ENCODE measurements at places on chromosomes 1 and 21.
A peak's percentile ranks its signal among the peaks of the same experiment; 100 is the strongest.

GRCh38 chr21:33136847-33137502 lies 67.0 kb downstream of the OLIG1 start:
- DNase-seq, result no peak

DNA sequence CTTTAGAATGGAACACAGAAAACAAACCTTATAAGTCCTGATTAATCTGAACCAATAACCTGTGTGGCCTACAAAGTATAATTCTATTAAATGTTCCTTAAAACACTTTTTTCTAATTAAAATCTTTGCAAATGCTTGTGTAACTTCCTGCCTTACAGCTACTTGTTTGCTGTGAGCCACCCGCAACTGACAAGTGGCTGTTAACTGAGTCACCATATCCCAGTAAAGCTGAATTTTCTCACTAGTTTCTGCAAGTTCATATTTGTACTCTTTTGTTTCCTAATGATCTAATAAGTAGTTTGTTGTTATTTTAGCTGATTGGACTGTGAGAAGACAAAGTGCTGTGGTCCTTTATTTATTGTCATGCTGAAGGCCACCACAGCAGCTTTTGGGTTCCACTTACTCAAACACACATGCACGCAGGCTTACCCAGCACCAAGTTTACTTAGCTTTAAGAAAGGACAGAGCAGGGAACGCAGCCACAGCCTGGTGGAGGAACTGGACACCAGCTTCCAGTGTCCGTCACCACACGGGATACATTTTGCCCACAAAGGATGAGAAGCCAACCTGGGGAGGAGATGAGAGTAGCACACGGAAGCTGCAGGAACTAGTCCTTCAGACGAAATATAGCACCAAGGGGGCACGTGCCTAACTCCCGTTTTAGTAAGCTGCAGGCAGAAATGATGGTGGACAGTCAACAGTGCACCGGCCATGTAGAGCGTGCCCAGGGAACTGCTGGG lies 47.8 kb downstream of the LCA5L start:
- no peak for DNase-seq

DNA sequence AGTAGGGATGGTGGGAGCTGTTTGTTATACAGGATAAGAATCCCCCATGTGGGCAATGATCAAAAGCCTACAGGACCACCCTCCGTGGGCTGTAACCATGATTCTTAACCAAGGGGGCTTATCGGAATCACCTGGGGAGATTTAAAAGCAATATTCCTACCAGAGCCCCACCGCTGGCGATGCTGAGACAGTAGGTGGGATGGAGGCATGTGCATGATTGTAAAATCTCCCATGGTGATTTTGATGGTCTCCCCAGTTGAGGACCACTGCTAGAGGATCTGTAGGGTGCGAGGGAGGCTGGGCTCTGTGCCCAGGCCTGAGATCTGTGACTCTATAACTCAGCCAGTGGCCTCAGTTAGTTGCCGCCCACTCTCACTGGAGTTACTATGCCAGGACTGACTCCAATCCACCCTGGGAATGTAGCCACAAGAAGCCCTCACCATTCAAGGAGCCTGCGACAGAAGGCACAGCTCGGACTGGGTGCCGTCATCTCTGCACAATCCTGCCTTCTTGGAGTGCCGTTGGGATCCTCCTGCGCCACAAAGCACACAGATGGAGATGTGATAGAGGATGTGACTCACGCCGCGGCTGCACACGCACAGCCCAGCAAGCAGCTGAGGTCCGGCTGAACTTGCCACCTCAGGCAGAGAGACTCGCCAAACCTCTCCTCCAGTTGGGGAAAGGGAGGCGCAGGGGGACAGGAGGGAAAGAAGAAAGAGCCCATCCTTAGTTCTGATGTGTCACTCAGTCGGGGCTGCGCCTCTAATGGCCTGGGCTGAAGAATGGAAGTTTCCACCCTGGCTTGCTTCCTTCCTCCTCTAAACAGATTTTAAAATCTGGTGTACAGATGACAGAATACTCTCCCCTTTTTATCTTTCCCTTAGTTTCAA lies 26.5 kb downstream of the AKNAD1 start:
- no peak for DNase-seq

- no peak for DNase-seq
Measured at GRCh38 chr21:42474043-42474831, 21.8 kb downstream of the RSPH1 start.

GRCh38 chr1:186155594-186155993 lies 219.5 kb downstream of the TPR start:
- DNase-seq, result peak; percentile 68

GRCh38 chr1:212680680-212681389 lies 18.8 kb downstream of the BATF3 start:
- DNase-seq, result no peak

DNA sequence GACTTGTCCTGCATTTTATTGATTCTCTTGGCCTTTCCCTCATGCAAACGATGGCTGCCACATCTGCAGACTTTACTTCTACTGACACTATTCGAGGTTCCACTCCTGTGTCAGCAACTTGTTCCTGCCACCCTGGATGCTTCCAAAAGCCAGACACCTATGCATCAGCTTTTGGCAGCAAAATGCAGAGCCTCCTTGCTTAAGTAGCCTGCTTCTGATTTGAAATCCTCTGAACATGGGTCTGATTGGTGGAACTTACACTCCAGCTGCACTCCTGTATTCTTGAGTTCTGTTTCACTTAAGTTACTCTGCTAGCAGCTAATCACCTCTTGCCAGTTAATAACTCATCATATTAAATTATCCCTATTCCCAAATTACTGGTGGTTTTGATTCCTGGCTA lies 152.1 kb upstream of the FMN2 start:
- no peak for DNase-seq

GRCh38 chr1:33093004-33093403 lies 12.1 kb downstream of the AZIN2 start:
- no peak for DNase-seq

DNA sequence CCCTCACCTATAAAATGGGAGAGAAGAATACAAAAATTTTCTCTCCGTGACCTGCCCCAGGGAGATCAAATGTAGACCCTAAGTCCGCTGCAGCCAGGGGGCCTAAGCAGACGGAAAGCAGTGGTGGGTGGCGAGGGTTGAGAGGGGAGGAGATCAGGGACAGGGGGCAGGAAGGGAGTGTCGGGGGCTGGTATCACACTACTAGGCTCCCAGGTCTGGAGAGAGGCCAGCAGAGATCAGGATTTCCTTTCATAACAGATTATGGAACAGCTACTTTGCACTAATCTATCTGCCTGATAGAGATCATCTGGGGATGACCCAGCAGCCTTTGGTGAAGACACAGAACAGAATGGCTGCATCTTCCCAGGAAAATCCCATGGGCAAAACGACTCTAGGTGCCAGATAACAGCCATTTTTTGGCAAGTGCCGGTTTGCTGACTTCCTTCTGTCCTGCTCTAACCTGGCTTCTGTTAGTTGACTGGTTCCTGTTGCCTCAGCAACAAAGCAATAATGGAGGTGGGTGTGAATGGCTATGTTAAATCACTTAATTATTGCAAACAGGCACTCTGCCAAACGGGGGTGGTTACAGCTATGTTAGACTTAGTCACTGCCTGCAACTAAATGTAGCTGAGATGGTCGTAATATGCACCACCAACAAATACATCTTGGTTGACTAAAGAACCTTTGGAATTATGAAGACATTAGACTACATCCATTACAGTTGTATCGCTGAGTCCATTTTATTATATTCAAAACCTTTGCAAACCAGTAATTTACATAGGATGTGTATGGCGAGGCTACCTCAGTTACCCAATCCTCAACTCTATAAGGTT lies 30.0 kb upstream of the EPS8L3 start:
- DNase-seq, result no peak

DNA sequence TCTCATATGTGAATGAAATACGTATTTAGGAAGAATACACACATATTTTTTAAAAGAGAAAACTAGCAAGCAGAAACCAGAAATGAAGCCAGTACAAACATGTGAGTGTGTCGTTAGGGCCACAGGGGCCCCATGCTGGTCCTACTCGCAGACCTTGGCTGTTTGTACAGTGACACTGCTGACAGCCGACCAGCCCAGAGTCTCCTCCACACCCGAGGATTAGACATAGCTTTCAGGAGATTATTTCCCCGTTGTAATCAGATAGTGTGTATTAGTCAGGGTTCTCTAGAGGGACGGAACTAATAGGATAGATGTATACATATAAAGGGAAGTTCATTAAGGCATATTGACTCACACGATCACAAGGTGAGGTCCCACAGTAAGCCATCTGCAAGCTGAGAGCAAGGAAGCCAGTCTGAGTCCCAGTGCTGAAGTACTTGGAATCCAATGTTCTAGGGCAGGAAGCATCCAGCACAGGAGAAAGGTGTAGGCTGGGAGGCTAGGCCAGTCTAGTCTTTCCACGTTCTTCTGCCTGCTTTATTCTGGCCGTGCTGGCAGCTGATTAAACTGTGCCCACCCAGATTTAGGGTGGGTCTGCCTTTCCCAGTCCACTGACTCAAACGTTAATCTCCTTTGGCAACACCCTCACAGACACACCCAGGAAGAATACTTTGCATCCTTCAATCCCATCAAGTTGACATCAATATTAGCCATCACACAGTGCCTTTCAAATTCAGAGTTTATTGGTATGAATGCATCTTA lies 51.2 kb downstream of the DIP2A start:
- DNase-seq, result no peak

DNA sequence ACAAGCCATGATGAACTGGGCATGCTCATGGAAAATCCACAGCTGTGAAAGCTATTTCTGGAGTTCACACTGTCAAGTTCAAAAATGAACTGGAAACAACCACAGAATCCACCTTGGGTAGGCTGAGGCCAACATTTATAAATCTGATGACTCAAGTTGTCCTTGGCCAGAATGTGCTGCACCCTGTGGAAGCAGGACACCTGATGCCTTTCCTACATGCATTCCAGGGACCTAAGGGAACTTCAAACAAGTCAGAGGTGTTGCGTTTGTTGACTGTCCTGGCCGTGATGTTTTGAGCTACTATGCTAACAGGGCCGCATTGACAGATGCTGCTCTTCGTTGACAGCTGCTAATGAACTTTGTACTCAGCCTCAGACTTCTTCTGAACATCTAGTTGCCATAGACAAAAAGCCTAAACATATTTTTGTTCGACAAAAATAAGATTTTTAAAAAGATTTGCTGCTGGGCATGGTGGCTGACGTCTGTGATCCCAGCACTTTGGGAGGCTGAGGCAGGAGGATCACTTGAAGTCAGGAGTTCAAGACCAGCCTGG lies 127.9 kb upstream of the SLC45A1 start:
- DNase-seq, result no peak

- no peak for DNase-seq
Measured at GRCh38 chr1:20390589-20391331, 95.2 kb downstream of the CAMK2N1 start.

GRCh38 chr1:44695671-44696070 lies 21.2 kb downstream of the ARMH1 start:
- no peak for DNase-seq

DNA sequence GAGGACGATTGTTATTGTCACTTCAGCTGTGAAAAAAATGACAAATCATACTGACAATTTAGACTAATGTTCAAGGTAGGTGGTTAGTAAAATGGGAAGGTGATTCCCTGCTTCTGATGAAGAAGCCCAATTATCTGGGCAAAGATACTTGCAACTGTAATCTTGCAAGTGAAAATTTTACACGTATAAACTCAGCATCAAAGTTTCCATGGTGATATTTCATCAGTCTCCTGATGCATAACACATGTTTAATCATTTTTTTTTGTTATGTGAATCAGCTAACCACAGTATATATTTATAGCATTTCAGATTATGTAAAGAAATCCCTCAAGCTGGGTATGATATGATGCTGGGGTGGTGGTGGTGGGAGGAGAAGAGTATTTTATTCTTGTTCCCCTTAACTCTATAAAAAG lies 16.4 kb upstream of the KCNK1 start:
- DNase-seq, result no peak

DNA sequence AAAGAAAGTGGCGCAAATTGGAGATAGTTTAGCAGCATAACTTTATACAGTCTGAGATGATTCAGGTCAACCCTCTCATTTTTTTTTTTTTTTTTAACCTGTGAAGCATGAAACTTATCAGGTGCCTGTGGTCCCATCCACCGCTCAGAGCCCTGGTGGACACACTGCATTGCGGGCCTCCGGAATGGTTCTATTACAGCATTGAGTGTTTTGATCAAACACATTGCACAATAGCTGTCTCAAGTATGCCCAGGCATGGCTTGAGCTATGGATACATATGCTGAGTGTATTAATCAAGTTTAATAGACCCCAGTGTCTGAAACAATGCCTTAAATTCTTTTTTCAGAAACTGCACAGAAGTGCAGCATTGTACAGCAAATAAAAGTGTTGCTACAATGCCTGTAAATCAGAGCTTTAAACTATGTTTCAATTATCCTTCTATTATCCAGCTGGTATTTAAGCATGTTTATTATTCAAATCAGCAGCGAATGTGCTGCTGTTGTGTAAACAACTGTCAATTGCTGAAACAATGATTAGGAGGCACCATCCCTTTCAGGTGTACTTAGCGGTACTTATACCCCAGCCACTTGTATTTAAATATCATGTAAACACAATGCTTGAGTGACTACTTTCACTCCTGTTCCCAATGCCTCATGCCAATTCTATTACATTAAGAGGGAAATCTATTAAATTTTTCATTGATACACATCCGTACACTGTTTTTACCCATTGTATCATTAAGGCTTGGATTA lies 456.6 kb downstream of the RPS6KC1 start:
- DNase-seq, result no peak

- no peak for DNase-seq
Measured at GRCh38 chr1:178639326-178639725, 85.7 kb upstream of the RALGPS2 start.

DNA sequence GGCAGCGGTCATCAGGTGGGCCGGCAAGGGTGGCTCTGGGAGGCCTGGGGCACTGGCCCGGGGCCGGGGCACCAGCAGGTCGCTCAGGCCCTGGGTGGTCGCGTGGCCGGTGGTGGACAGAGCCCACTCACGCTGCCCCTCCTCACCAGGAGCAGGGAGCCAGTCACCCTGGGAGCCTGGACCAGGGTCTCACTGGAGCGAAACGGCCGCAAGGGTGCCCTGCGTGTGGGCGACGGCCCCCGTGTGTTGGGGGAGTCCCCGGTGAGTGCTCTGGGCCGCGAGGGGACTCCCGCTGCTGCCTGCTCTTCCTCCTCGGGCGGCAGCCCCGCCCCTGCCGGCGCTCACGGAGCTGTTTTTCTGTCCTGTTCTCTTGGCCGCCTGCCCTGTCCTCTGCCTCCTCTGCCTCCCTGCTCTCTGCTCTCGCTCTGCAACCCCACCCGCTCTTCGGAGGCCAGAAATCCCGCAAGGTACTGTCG lies 23.5 kb downstream of the RNF223 start:
- DNase-seq, result no peak

GRCh38 chr1:224922404-224923164 lies 6.9 kb upstream of the DNAH14 start:
- peak; percentile 57 for DNase-seq

DNA sequence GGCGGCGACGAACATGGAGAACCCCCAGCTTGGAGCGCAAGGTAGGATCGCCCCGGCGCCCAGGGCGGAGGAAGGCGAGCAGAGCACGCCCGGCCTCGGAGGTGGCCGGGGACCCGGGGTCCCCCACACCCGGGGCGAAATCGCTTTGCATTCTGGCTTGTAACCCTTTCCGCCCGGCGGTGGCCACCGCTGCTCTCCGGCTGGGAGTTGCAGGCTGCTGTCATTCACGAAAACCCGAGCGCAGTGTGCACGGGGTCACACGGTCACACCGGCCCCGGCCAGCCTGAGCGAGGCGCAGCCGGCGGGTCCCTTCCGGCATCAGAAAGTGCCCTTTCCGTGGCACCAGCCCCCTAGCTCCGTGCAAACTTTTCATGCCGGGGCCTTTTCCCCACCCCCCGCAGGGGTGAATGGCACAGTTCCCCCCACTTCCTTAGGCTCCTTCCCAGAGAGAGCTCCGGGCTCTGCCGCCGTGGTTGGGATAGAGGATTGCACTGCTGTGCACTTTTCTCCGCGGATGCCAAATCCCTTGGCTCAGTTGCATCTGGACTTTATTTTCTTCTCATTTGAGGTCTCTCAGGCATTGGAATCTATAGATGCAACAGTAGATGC lies 802 bp downstream of the KAZN start:
- DNase-seq, result no peak

Data from Karpas-422 (cell line).